ENCODE measurements at places on chromosomes 6 and 20.

DNA sequence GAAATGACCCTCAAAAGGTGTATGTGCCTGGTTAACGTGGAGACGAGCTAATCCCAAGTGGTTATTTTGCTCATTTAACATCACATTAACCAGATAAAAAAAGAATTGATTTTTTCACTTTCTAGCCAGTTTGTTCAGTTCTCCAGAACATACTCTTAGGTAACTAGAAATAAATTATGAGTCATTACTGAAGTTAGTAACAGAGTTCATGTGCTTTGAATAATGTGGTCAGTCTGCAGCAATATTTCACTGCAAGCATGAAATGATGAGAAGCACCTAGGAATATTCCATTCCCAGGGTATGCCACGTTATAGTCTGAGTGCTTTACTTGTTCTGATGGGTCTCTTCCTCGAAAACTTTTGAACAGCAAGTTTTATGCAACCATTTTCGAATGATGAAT, 138.3 kb upstream of the INSM1 start:
- no peak for DNase-seq

GRCh38 chr20:57548177-57549058, 12.5 kb upstream of the PCK1 start:
- no peak for DNase-seq

DNA sequence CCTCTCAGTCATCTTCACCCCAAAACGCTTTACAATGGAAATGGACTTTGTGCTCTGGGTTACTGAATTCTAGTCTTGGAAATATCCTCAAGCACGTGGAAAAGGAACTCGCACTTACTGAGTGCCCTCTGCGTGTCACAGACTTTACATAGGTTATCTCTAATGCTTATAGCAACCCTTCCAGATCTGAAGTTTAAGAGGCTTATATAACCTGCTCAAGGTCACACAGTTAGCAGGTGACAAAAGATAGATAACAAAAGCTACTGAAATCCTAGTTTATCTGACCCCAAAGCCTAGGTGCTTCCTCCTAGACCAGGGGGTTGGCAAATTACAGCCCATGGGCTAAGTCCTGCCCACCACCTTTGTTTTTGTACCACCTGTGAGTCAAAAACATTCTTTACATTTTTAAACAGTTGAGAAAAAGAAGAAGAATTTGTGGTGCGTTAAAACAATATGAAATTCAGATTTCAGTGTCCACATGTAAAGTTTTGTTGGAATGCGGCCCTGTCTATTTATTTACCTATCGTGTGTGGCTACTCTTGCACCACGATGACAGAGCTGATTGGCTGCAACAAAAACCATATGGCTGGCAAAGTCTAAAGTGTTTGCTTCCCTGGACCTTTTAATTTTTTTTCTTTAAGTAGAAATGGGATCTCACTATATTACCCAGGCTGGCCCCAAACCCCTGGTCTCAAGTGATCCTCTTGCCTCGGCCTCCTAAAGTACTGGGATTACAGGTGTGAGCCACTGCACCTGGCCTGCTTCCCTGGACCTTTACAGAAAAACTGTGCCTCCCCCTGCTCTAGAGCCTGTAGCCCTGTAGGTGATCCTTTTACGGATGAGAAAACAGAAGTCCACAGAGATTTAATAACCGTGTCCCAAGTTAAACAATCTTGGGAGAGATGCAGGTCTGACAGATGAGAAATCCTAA, 110.2 kb upstream of the RREB1 start:
- DNase-seq = no peak

DNA sequence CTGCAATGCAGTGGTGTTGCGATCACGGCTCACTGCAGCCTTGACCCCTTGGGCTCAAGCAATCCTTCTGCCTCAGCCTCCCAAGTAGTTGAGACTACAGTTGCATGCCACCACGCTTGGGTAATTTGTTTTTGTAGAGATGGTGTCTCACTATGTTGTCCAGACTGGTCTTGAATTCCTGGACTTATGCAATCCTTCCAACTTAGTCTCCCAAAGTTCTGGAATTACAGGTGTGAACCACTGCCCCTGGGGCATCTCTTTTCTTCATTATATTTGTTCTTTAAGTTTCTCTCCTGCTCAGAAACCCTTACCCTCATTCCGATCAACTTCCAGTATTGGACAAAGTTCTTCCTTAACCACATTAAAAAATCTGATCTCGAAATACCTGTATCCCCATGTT, 44.7 kb upstream of the DEK start:
- no peak for DNase-seq

DNA sequence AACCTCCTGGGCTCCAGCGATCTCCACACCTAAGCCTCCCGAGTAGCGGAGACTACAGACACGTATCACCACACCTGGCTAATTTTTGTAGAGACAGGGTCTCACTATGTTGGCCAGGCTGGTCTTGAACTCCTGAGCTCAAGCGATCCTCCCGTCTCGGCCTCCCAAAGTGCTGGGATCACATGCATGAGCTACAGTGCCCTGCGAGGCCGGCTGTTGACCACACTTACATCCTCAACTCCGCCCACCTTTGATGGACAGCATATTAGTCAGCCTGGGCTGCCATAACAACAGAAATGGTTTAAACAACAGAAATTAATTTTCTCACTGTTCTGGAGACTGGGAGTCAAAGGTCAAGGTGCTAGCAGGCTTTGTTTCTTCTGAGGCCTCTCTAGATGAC, 107.7 kb downstream of the JPH2 start:
- no peak for DNase-seq

DNA sequence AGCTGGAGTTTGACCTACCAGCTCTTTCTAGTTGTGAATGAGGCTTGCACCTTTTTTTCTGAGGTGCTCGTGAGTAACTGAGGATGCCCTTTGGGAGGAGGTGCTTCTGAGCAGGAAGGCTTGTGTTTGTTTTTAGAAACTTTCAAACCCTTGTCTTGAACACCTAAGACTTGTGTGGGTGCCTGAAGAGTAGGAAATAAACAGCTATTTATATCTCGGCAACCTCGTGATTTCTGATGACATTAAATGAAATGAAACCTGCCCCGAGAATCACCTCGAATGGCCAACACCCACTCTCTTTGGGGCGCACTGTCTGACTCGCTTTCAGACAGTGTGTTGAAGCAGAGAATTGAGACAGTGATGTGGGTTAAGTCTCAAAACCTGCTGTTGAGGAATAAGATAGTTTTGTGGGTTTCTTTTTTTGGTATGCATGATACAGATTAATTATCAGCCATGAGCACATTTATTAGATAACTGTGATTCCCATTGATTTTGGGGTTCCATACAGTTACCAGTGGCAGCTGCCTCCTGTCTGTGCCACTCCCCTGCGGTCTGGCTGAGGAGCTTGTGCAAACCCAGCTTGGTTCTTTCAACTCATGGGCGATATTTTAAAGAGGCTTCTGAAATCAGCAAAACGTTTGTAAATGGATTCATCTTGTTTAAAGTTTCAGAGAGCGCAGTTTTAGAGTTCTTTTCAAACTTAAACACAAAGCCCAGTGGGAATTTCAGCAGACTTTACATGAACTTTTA, 8.4 kb downstream of the IRF4 start:
- DNase-seq = no peak

GRCh38 chr6:155064303-155064702, 69.2 kb downstream of the TIAM2 start:
- DNase-seq = no peak

DNA sequence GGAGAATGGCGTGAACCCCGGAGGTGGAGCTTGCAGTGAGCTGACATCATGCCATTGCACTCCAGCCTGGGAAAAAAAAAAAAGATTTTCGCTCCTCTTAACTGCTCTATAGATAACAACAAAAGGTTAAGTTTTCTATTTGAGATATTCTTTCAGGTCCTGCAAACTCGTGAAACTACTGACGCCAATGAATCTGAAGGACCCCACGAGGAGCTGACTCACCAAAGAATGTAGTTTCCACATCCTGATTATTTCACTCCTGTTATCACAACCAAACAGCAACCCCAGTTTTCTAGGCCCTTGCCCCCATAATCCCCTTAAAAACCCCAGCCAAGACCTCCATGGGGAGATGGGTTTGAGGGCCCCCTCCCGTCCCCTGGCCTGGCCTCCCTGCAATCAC, 58.7 kb downstream of the OTOR start:
- peak; percentile 22 for DNase-seq

DNA sequence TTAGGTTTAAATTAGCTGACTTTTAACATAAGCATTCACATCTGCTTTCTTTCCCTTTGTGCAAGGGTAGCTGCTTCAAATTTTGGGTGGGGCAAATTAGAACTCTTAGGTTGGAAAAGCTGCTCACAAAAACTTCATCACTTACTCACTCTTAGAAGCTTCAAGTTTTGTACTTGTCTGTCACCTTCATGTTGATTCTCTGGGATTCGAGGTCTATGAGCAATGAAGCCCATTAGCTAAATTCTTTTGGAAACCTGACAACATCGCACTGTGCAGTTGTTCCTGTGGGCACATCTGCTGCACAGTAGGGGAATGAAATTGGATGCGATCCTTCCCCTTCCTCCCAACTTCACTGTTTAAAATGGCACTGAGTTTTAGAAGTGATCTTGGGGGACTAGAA, 156.1 kb downstream of the UBE3D start:
- DNase-seq = no peak

- peak; percentile 21 for DNase-seq
Measured at GRCh38 chr20:12394786-12395185, 477.1 kb downstream of the BTBD3 start.

DNA sequence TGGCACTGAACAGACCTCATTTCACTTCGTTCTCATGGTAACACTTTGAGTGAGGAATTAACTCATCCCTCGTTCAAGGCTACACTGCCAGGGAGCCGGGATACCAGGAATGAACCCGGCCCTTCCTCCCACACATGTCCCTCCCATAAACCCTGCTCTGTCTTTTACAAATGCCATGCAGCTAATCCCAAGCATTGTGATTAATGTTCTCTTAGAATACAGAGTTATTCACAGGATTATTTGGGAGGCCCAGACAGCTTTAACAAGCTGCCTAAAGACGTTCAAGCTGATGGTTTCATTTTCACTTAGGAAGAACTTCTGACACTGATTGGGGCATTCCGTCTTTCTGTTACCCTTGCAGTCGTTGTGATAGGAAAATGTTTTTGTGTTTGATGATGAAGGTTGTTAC, 42.5 kb upstream of the CD83 start:
- peak; percentile 59 for DNase-seq

GRCh38 chr6:73519926-73520687, 725 bp downstream of the EEF1A1 start:
- DNase-seq = peak; percentile 83

GRCh38 chr20:41664584-41664983, 46.4 kb upstream of the CHD6 start:
- DNase-seq = peak; percentile 19

GRCh38 chr20:38602185-38602581, 574 bp downstream of the ARHGAP40 start:
- DNase-seq = no peak

- no peak for DNase-seq
Measured at GRCh38 chr6:10578723-10579122, 57.6 kb downstream of the GCNT2 start.

- DNase-seq = peak; percentile 90
Measured at GRCh38 chr6:130981409-130981808, 81.6 kb downstream of the EPB41L2 start.

GRCh38 chr6:1481286-1481685, 91.9 kb downstream of the FOXF2 start:
- peak; percentile 51 for DNase-seq

- no peak for DNase-seq
Measured at GRCh38 chr6:154307696-154308425, 48.7 kb downstream of the IPCEF1 start.

- no peak for DNase-seq
Measured at GRCh38 chr6:28725890-28726348, 197.9 kb downstream of the TRIM27 start.

DNA sequence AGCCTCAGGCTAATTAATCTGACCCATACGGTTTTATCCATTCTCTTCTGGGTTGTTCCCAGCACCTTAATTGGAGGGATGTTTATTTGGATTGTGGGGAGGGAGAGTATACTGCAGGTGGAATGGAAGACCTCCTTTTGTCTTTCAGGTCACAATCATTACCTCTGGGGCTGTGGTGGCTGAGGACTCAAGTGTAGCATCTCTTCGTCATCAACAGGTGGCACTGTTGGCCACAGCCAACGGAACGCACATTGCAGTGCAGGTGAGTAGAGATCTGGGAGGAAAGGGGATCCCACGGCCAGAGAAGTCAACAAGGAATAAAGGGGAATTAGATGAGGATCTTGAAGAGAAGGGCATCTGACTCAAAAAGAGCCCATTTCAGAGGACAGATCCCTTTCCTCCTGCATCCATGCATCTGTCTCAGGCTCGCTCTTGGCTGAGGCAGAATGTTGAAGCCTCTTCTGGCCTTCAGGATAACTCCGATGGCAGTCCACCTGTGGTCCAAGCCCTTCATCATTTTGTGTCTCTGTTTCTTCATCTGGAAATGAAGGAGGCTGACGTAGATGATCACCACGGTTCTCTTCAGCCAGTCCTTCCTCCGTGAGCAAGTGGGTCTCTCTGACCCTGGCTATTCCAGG, 3.2 kb upstream of the DEF6 start:
- DNase-seq = peak; percentile 52

GRCh38 chr20:21640556-21640955, 64.9 kb upstream of the PAX1 start:
- no peak for DNase-seq

DNA sequence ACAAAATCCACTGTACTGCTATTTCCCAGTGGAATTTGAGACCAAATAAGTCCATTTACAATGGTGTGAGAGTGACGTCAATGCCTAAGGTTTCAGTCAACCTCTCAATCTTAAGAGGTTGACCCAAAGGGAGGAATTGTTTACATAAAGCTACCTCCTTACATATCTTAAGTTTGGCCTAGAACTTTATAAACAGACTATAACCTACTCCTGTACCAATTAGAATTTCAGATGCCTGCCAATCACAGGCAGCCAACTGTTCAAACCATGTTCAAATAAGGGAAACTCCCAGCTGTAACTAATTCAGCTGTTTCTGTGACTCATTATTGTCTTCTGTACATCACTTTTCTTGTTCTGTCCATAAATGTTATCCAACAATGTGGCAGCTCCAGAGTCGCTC, 14.5 kb downstream of the LGSN start:
- DNase-seq = no peak

DNA sequence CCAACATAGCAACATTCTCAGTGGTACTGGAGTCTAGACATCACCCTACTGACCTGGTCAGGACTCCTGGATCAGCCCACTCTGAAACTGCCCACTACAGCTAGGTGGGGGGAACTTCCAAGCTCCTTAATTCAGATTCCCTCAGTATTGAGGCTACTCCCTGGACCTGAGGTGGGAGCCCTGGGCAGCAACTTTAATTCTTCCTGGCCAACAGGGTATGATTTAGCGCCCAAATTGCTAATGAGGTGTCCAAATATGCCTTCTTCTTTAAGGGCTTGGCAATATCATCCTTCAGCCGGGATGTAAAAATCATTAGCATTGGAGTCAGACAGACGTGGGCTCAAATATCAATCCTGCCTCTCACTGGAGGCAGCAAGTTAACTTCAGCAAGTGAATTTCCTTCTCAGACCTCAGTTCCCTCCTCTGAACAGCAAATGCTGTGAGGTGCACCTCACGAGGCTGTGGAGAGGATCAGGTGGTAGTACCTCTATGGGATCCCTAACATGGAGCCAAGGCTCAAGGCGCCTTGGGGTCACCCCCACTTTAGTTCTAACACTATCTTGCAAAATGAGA, 27.6 kb downstream of the NEDD9 start:
- no peak for DNase-seq

GRCh38 chr6:3296078-3296477, 37.3 kb downstream of the PSMG4 start:
- no peak for DNase-seq

- no peak for DNase-seq
Measured at GRCh38 chr6:135047336-135047735, 7.3 kb downstream of the HBS1L start.

Data from fibroblast of pulmonary artery (primary cell).